ENCODE measurements at places on chromosomes 16 and 17.

DNA sequence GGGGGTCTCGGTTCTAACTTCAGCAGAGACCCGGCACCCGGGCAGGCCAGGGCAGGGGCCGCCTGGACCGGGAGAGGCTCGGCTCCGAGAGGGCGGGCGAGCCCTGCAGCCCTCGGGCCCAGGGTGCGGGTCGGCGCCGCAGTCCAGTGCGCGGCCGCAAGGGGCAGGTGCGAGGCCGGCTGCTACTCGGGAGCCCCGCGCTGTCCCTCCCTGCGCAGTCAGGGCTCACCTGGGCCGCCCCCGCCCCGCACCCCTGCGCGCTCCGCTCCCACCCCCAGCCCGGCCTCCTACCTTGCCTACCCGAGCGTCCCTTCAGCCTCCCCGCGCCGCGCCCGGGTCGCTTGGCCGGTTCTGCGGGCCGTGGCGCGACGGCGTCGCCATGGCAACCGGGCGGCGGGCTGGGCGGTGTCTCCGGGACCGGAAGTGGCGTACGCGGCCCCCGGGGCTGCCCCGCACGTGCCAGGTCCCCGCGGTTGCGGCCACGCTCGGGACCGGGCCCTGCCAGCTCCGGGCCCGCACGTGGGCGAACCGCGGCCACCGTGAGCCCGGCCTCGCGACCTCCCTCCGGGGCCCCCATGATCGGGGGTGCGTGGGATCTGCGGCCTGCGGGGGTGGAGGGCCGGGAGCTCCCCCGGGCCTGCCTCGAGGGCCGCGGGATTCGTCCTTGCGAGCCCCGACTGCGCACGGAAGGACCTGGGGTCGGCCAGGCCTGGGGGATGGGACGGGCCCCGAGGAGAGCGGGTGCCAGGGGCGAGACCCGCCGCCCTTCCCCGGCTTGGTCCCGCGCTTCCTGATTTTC lies at the start of gene CYB561:
Gene CYB561, minus strand, starts transcription at position 353 of the 799 bp plus-strand sequence. CDS start 8,759 bp downstream, outside the sequence.
- no peak for DNase-seq

DNA sequence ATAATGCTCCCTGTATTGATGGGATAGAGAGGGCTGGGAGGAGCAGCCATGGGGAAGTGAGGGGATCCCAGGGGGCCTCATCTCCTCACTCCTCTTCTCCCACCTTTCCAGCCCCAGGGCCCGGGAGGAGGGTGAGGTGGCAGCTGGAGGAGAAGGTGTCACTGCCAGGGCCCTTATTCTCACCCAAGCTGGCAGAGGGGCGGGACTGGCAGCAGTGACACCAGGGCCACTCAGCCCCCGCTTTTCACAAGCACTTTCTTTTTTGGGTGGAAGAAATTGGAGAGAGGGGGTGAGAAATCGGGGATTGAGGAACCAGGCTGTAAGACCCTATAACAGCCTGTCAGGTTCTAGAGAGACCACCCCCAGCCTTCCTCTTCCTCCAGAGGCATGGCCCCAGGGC lies 2.4 kb upstream of the TBX21 start:
- DNase-seq, result no peak

GRCh38 chr17:81492202-81492601 lies 20.4 kb downstream of the ACTG1 start:
- DNase-seq, result no peak

DNA sequence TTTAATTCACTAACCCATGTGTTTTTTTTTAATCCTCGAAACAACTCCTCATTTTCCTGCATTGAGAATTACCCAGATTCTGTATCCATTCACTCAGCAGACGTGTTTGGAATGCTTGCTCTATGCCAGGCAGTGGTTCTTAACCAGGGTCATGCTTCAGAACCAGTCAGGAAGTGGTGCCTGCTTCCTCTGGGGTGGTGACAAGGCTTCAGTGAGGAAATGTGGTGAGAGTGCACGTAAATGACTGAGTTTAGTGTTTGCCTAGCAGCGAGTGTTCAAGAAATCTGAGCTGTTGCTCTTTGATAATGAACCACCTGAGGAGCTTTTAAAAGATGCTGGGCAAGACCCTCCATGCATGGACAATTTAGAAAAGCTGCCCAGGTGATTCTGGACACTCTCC lies 9.9 kb downstream of the ZFP90 start:
- no peak for DNase-seq

GRCh38 chr17:41785091-41785858 lies 1.2 kb downstream of the JUP start:
- DNase-seq, result no peak

GRCh38 chr17:10243883-10244844 lies 45.8 kb upstream of the GAS7 start:
- no peak for DNase-seq

DNA sequence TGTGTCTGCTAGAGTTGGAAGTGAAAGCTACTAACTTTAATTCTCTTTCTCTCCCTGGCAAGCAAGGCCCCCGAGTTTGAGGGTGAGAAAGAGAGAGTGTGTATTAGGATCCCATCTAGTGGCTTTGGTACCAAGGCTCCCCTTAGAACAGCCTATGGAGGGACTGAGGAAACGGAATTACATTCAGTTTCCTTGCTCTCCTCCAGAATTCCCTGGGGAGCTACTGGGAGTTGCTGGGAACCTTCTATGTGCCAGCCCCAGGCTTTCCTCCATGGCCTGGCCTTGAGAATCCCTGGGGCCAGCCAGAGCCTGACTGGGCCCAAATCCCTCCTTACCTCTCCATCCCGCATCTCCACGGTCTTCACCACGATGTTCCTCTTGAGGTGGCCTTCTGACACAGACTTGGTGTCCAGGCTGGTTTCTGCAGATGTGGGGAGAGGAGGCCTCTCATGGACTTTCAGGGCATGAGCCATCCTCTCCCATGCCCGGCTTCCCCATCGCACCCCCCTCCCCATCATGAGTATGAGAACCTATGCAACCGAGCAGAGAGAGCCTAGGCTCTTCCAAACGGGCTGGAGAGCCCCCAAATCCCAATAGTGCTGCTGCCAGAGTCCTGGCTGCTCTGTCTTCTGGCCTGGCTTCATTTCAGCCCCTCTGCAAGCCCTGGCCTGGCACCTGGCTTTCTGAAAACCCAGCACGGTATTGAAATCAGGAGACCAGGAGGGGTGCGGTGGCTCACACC lies 7.4 kb downstream of the GFAP start:
- no peak for DNase-seq

DNA sequence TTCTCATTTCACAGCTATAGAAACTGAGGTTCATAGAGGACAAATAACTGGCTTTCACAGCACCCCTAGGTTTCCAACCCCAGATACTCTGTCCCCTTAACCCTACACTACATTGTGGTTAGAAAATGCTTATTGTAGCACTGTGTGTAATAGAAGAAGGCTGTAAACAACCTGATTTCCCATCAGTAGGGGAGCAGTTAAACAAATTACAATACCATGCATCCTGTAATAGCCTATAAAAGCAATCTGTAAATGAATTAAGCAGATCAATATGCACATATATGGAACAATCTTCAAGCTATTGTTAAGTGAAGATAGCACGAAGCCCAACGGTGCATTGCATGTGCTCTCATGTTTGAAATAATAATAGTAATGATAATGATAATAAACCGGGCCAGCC lies 39.2 kb upstream of the XPO6 start:
- no peak for DNase-seq

- no peak for DNase-seq
Observed at GRCh38 chr16:2532494-2533141, 1.4 kb upstream of the CEMP1 start.

- DNase-seq, result no peak
Observed at GRCh38 chr17:79988185-79988971, 47.3 kb downstream of the TBC1D16 start.

GRCh38 chr17:39667262-39667944 lies 850 bp upstream of the PNMT start:
- DNase-seq, result no peak

DNA sequence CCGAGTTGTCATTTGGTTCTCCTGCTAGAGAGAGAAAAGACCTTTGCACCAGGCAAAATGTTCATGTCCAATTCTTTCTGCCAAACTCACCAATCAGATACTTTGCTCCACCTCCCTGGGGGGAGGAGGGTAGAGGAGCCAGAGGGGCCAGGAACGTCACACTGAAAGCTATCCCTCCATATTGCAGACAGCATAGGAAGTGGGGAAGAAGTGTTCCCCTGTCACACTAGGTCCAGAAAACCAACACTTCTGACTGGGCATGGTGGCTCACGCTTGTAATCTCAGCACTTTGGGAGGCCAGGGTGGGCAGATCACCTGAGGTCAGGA lies 9.5 kb downstream of the HSD17B2 start:
- DNase-seq, result no peak

- DNase-seq, result no peak
Observed at GRCh38 chr16:86498671-86499439, 11.5 kb upstream of the FOXF1 start.

- DNase-seq, result no peak
Observed at GRCh38 chr16:87445486-87445885, 47.3 kb downstream of the ZCCHC14 start.

GRCh38 chr16:5756969-5757368 lies 659.4 kb upstream of the EEF2KMT start:
- no peak for DNase-seq

DNA sequence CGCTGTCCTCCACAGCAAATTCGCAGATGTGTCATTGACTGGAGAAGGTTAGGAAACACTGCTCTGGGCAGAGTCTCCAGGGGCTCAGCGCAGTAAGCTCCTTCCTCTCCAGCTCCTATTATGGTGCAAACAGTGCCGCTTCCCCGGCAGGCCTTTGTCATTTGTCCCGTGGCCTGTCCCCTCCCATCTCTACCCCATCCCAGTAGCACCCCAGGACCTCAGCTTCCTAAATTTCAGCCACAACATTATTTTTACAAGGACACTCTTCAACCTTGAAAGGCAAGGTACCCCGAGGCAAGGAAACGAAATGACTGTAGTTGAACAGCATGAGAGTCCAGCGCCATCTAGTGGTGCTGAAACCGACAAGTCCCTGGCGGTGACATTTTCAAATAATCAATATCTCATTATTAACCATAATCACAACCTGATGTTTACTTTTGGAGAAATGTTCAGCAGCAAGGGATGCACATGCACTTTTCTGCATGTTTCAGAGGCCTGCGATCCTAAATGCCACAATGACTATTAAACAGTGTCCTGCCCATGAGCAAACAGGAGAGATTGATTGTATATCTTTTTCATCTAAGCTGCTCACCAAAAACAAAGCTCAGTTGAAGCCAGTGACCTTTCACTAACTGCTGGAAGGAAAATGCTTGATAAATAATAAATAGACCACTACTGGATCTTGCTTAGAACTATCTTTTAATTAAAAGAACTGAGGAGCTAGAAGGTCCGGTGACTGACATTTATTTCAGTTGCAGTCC lies 16.5 kb downstream of the MRPS23 start:
- DNase-seq, result no peak

DNA sequence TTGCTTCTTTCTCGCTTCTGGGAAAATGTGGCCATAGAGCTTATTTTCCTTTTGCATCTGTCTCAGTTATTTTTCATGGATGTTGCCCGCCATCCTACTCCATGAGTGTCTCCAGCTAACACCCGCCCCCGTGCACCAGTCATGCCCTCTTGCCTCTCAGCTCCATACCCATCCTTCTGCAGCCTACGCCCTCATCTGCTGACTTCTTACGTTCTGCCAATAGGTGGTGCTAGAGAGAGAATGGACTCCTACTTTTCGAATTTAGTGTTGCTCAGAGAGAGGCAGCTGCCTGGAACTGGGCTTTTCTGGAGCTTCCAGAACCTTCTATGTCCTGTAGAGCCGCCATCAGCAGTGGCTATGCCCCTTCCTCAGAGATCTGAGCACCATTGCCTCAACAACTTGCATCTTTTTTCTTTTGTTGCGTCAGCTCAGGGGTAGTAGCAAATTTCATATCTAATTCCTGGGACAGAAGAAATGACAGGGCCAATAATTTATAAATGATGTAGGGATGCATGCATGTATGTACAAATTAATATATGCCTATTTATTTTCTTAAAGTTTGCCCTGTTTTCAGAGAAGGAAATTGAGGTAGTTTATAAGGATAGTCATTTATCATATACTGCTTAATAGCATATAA lies 119.7 kb upstream of the MYOCD start:
- no peak for DNase-seq

- no peak for DNase-seq
Observed at GRCh38 chr17:80647746-80648145, 103.1 kb downstream of the RPTOR start.

DNA sequence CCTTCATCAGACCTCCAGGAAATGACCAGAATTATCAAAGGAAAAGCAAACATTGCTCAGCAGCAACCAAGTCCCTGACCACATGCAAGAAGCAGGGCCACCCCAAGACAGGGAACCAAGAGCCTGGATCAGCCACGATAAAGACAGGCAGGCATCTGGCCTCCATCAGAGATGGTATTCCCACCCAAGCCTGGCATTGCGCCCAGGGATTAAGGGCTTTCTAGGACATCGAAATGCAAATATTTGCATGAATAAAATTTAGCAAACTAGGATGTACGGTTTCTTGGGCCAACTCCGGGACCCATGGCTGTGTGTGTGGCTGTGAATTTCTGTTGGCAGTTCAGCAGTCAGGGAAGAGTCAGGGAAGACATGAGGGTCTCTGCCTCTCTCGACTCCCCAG lies 241.4 kb upstream of the DYNLRB2 start:
- DNase-seq, result no peak

DNA sequence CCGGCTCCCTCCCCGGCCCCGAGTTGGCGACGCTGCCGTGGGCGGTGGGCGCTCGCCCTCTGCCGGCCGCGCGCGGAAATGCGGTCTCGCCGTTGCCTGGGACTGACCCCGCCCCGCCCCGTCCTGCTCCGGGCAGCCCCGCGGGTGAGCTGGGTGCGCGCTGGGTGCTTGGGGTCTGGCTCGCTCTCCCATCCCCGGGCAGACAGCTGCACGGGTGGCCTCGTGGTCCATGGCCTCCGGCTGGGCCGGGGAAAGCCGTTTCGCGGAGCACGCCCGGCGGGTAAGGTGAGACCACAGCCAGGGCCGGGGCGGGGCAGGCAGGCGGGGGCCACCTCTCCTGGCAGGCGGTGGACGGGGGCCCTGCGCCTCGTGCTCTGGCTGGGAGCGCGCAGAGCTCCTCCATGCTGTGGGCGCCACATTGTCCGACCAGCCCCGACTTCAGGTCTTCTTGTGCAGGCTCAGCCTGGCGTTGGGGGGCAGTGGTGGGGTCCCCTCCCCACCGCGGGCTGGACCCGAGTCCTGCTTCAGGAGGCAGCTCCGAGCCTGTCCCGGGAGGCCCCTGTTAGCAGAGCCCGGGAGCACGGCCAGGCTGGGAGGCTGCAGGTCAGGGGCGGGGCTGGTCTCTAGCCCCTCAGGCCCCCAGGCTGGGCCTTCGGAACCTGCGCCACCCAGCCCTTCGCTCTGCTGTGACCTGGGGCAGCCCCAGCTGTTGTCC lies 7.0 kb upstream of the C1QTNF8 start:
- DNase-seq, result no peak

DNA sequence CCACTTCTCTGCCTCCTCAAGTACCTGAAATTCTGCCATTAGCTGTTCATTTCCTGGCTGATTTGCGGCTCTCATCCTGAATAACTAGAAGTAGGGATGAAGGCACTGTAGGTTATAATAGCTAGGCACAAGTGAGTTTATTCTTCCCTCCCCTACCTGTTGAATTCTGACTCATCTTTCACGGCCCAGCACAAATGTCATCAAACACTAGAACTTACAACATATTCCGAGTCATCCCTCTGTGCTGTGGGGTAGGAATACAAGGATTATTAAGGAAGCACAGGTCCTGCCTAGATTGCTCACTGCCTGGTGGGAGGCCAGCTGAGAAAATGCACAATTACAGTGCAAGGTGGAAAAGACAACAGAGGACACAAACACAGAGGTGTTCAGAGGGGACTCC lies 103.7 kb upstream of the ASIC2 start:
- DNase-seq, result no peak

- no peak for DNase-seq
Observed at GRCh38 chr16:64287655-64288528, 834.0 kb downstream of the CDH11 start.

- no peak for DNase-seq
Observed at GRCh38 chr16:60204181-60204580, 1470.1 kb upstream of the GOT2 start.

GRCh38 chr17:79992649-79993389 lies 42.9 kb downstream of the TBC1D16 start:
- no peak for DNase-seq
